ENCODE measurements at places on chromosomes 2 and 18.

GRCh38 chr18:78595924-78596573, 383.6 kb upstream of the SALL3 start:
- DNase-seq = no peak

DNA sequence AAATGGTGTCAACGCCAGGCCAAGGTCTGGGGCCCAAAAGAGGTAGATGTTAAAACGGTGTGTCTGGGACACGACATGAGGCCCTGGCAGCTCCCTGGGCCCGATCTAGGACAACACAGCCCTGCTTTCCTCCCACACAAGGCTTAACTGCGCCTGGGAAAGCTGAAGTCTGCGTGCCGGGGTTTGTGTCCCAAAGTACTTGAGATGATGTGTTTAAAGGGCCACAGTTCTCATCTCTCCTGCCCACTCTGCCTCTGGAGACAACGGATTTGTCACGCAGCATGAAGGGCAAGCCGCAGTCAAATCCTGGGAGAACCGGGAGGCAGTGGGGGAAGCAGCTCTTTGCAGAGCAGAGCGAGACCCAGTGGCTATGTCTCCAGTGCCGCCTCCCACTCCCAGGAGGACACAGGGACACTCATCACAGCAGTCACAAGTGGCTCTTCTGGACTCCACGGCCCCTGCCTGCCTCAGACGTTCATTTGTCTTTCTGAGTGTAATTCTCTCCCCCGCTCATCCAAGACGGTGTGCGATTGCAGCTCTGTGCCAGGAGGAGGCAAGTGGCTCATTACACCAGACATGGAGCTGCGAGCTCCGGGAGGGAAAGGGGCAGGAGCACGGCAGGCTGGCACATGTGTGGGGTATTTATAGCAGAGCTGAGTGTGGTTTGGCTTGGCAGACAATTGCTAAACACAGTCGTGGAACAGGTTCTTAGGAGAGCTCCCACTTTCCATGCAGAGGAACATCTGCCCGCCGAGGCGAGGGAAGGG, 57.7 kb upstream of the SEMA4C start:
- DNase-seq = peak; percentile 88

DNA sequence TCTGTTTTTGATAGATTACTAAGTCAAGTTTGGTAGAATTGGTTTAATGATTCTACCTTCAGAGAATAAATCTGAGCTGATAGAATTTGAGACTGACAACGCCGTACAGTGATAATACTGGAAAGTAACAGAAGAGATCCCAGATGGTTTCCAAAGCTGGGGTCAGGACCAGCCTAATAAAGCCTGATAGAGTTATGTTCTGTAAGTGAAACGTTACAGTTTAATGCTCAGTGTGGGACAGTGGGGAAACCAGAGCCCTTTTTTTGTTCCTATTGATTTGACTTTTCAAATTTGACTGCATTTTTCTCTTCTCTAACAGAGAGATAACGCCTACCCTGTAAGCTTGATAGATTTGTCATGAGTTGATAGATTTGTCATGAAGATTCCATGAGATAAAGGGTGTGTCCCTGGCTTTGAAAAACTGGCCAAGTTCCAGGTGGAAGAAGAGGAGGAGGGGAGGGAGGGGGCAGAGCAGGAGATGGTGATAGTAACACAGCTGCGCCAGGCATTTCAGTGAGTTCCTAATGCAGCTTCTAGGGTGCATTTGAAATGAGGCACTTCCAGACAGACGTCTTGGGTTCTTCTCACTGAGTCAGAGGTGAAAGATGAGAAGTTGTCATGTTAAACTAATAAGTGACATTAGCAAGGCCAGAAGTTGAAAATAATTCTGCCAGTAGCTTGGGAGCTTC, 65.1 kb downstream of the CERS6 start:
- DNase-seq = no peak

- DNase-seq = no peak
These were observed 247.6 kb downstream of the DLGAP1 start for GRCh38 chr18:4207383-4207985.

DNA sequence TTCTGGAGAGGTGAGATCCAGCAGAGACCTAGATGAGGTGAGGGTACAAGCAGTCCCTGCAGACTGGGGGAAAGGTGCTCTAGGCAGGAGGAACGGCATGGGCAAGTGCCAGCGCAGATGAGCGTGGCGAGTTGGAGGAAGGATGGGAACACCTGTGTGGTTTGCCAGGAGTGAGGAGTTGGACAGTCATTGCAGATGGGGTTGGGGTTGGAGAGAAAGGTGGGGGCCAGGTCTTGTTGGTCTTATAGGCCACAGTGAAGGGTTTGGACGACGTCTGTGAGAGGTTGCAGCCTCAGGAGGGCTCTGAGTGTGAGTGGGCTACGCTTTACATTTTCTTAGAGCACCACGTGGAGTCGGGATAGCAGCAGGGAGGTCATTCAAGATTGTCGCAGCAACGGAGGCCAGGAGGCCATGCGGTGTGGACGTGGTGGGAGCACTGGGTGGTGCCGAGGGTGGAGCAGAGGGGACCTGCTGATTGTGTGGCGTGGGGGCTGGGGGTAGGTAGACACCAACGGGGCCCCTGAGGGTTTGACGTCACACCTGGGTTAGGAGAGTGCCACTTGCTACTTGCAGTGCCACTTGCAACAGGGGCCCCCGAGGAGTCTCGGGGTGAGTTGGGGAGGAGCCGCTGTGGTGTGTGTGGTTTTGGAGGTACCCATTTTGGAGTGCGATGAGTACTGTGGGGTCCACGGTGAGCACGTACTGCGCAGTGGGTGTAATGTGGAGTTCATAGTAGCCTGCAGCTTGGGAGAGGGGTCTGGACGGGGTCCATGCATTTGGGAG, 66.2 kb downstream of the LPIN1 start:
- no peak for DNase-seq

Data from RWPE1 (cell line).